Activated CD8-positive, alpha-beta memory T cell treated with anti-CD3 and anti-CD28 coated beads, Interleukin-2, amount 10 ng/mL, durations not matched to agents 7 days and 5 days (primary cell): ENCODE measurements at places on chromosomes 7 and 10. TPM values are rescaled to one million over a fixed set of nuclear protein-coding genes. Genes with fewer than 3 reads are reported as not detected.

MMRN2 gene
- not detected for total RNA-seq

HOXA2 gene
- not detected for total RNA-seq

AGMO gene
- total RNA-seq, result not detected

TAS2R3 gene
- 0.75 TPM for total RNA-seq

EBLN1 gene
- not detected for total RNA-seq
